ENCODE measurements at places on chromosomes 5 and 9.

GRCh38 chr9:120845255-120845654 lies 2.5 kb upstream of the PSMD5 start:
- peak; percentile 49 for DNase-seq

- no peak for DNase-seq
Measured at GRCh38 chr5:8473827-8474568, 605.0 kb downstream of the MTRR start.

GRCh38 chr5:171969288-171969880 lies 37.1 kb downstream of the FBXW11 start:
- no peak for DNase-seq

GRCh38 chr9:132235125-132235524 lies 73.3 kb downstream of the NTNG2 start:
- DNase-seq = no peak

GRCh38 chr5:96778409-96778808 lies 29.3 kb downstream of the ERAP1 start:
- DNase-seq = no peak

GRCh38 chr5:60811105-60811504 lies 33.0 kb downstream of the ELOVL7 start:
- DNase-seq = no peak

DNA sequence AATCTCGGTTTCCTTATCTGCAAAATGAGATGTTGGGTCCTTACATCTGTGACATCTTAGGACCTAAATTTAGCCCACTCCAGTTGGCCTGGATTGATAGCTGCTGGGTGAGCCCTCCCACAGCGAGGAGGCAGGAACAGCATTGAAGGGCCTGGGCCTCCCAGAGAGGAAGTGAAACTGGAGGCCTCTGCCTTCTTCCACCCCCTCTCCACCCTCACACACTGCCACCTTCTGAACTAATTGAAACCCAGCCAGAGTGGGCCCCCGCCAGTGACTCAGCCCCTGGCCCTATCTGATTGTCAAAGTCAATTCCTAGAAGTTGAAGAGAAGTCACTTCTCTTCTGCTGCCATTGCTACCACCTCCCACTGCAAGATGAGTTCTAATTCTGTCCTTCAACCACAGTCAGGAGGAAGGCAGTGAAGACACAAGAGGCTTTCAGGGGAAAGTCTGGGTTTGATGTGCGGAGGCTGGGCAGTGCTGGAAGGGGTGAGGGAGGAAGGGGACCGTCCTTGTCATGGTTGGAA lies 55.2 kb upstream of the NEK6 start:
- DNase-seq = no peak

DNA sequence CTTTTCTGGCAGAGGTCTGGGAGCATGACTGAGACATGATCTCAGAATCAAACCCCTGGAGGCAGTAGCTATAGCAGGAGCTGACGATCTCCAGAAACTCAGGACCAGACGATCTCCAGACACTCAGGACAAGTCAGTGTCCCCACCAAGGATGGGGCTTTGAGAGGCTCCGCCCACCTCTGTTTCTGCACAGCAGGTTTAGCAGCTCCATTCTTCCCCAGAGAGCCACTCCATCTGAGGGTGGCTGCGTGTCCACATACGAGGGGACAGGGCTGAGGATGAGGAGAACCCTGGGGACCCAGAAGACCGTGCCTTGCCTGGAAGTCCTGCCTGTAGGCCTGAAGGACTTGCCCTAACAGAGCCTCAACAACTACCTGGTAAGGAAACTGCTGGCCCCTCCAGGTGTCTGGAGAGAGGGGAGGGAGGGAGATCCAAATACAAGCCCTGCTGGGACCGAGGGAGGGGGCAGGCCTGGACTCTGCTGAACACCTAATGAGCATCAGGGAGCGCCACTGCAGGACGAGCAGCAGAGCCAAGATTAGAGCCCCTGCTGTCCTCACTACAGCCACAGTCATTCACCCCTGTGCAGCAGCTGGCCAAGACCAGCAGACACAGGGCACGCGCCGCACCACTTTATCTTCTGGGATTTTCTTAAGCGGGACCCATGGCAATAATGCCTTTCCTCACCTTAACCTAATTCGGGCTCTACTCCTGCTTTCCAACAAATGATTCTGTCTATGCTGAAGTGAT lies at the start of gene GABRP:
GABRP (plus strand) TSS at position 228 of the 750 bp plus-strand sequence. CDS start 4,891 bp downstream, outside the sequence.
- DNase-seq = no peak

GRCh38 chr5:88830567-88830966 lies 52.4 kb downstream of the MEF2C start:
- no peak for DNase-seq

GRCh38 chr5:79954620-79955019 lies 36.4 kb downstream of the MTX3 start:
- DNase-seq = no peak

DNA sequence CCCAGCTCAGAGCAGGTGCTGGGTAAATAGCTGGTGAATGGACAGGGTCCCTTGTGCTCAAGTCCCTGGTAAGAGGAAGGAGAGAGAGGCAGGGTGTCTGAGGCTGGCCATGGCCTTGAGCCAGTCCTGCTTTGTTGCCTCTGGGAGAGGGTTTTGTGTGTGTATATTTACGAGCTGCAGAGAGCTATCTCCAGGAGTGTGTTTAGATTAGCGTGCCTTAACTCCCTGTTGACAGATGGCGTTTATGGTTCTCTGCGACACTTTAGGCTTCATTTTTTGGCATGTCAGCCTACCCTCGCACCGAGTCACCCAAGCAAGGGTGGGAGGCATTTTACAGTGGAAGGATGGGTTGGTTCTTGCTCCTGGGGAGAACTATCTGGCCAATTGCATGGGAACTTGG lies 22.2 kb downstream of the HMCN2 start:
- no peak for DNase-seq

GRCh38 chr5:33227247-33227646 lies 213.5 kb upstream of the TARS1 start:
- DNase-seq = no peak

DNA sequence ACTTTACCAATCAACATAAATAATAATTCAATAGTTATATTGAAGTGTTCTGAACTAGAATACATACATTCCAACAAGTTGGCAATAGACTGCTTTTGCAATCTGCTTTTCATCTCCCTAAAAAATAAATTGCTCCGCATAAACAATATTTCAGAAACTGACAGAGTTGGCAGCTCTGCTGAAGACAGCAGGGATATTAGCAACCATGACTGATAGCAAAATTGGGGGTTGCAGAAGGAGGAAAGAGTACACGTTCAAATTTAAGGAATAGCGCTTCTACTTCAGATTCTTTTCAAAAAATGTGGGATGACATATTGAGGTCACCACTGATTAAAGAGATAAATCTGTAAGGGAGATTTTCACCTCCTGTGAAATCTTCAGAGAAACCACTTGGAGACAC lies 521.2 kb downstream of the DTWD2 start:
- DNase-seq = no peak

DNA sequence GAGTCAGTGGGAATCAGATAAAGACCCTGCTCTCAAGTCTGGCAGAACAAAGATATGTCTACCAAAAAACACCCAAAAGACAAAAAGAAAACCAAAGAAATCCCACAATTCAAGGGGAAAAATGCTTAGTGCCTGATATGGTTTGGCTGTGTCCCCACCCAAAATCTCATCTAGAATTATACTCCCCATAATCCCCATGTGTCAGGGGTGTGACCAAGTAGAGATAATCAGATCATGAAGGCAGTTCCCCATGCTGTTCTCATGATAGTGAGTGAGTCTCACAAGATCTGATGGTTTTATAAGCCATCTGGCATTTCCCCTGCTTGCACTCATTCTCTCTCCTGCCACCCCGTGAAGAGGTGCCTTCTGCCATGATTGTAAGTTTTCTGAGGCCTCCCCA lies 13.4 kb downstream of the FBXO10 start:
- no peak for DNase-seq

DNA sequence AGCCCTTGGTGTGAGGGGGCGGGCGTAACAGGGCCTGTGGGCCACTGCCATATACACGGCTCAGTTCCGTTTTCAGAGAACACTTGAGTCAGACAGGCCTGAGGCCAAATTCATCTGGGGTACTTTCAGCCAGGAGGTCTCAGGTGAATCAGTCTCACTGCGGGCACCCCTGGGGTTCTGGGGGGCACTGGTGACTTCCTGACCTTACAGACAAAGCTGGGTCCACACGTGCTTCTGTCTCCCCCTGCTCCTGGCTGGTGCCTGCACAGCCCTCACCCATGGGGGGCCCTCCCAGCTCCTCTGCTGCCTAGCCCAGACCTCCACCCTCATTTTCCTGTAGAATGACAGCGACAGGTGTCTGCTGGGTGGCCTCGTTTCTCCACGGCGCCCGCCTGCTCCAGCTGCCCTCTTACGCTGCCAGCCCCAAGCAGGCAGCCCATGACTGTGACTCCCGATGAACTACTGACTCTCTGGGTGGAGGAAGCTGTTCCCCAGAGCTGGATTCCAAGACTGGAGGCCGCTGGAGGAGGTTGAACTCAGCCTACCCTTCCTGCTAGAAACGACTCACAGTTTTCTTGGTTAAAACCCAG lies 374.1 kb upstream of the IRX4 start:
- no peak for DNase-seq

- DNase-seq = no peak
Measured at GRCh38 chr5:174971210-174971609, 246.8 kb downstream of the MSX2 start.

DNA sequence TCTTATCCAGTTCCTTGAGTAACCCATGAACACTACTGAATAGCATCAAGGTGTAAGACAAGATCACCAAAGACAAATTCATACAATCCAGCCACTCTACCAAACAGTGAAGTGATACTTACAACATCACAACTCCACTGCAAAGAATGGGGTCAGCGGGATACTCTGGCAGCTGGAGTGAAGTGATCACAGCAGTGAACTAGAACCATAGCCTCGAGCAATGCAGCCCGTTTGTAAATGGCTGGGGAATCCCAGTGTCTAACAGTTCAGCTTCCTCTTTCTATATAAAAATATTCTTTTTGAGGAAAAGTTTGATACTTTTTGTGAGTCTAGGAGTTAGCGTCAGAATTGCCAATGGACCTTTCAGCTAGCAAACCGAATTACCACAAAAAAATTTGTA lies 515.2 kb downstream of the ZNF608 start:
- DNase-seq = no peak

GRCh38 chr5:7876867-7877266 lies 7.9 kb downstream of the MTRR start:
- peak; percentile 54 for DNase-seq

GRCh38 chr5:111016801-111017200 lies 54.7 kb upstream of the TSLP start:
- DNase-seq = no peak

- no peak for DNase-seq
Measured at GRCh38 chr5:115584501-115584900, 17.8 kb downstream of the TICAM2 start.

- DNase-seq = peak; percentile 41
Measured at GRCh38 chr5:74167206-74167929, 473.2 kb downstream of the ENC1 start.

DNA sequence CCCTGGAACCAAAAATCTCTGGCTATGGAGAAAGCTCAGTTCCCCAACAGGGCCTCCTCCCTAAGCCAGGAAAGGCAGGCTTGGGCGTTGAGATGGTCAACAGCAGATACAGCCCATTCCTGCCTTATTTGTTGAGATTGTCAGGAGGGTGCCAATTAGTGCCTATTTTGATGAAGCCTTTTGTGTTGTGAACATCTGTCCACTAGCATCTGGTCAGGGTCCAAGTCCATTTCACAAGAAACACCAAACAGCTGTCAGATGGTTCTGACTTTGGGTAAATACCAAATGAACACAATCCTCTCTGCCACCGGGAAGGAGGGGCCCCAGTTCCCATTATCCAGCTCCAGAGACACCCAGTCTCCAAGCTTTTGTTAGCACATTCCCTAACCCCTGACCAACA lies 19.9 kb downstream of the SEMA6A start:
- DNase-seq = no peak

GRCh38 chr9:98091735-98092612 lies 27.0 kb downstream of the TRIM14 start:
- DNase-seq = no peak

- DNase-seq = no peak
Measured at GRCh38 chr9:130794923-130795495, 40.0 kb upstream of the ABL1 start.

DNA sequence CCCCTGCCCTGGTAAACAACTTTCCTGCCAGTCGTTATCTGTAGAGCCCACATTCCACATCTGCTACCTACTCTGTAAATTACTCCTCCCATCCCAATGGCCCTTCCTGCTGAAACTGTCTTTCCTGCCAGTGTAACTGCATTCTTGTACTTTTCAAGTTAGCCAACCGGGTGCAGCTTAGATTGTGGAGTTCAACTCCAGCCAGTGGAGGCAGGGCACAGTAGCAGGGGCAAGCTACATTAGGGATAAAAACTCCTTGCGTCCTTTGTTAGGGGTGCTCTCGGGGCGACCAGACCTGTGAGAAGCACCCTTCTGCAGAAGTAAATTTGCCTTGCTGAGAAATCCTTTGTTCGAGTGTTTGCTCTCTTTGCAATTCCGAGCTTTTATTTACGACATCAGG lies 639.0 kb upstream of the TYRP1 start:
- DNase-seq = no peak

DNA sequence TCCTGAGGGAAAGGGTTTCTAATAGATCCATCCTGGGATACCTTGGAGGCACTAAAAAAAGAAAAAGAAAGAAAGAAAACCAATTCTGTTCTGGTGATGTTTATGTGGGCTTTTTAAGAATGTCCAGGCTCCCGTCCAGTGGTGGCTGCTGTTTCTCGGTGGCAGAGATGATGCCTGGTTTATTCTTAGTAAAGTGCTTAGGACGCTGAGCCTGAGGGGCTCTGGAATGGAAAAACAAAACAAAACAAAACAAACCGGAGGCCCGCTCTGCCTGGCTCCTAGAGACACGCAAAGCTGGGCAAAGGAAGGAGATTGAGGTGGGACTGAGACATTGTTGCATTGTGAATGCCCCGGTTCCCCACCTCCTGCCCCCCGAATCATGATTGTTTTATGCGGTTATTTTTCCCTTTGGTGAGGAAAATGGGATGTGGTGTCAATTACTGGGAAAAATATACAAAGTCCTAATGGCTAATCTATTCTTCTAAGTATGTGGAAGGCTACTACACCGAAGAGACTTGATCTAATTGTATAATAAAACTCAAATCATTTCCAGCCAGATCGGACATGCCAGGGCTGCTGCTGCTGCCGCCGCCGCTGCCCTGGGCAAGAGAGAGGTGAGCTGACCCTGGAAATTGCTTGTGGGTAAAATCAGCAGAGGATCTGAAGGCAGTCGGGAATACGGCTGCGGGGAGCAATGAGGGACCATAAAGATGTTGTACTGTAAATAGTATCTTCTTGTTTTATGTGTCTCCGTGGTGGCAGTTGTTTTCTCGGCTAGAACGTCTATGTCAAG lies 644.9 kb downstream of the CCDC171 start:
- DNase-seq = no peak
